ENCODE measurements at places on chromosomes 7 and 10.

GRCh38 chr7:145263886-145264285 is 428.0 kb upstream of the TPK1 start:
- no peak for DNase-seq

GRCh38 chr10:87973635-87974034 is 110.2 kb downstream of the PTEN start:
- no peak for DNase-seq

GRCh38 chr10:32461203-32461602 is 15.3 kb downstream of the CCDC7 start:
- DNase-seq = no peak

DNA sequence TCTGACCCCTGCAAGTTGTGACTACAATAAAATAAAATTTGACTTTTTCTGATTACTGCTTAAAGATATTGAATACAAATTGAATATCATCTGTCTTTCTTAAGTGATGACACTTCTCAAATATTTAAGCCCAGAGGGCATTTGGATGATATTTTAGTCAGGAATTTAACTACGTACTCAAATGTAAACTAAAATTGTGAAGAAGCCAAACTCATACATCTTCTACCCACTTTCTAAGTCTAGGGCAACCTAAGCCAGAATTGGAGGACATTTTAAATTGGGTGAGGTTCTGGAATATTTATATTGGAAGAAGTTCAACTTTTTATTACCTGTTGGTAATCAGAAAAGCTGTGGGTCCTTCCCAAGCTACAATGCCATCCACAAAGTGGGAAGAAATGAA is 149.1 kb upstream of the WDR11 start:
- no peak for DNase-seq

DNA sequence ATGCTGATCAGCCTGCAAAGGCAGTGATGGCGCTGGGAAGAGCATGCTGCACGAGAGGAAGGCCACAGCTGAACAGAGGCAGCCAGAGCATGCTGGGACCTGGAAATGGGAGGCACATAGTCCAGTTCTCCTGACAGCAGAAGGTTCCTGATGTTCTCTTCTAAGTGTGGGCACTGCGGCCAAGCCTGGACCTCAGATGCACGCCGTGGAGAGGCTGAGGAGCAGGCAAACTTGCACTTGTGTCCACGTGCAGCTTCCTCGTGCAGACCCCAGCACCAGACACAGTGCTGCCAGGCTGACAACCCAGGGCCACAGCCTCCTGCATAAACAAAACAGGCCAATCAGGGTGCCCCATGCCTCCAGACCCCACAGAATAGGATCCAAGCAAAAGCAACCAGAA is 93.5 kb upstream of the LANCL2 start:
- no peak for DNase-seq

Measured in stimulated activated naive CD8-positive, alpha-beta T cell treated with anti-CD3 and anti-CD28 coated beads, Interleukin-15, Interleukin-2, amounts not matched to agents 100 U/mL and 50 U/mL, for 24 hours (primary cell).